Hindlimb muscle (tissue), 1 donor: ENCODE measurements at places on chromosomes 7 and 10. TPM values are rescaled to one million over a fixed set of nuclear protein-coding genes. Genes with fewer than 3 reads are reported as not detected.

- DNase-seq = no peak
Observed at GRCh38 chr7:90853205-90853604, 257.1 kb downstream of the CDK14 start.

DNA sequence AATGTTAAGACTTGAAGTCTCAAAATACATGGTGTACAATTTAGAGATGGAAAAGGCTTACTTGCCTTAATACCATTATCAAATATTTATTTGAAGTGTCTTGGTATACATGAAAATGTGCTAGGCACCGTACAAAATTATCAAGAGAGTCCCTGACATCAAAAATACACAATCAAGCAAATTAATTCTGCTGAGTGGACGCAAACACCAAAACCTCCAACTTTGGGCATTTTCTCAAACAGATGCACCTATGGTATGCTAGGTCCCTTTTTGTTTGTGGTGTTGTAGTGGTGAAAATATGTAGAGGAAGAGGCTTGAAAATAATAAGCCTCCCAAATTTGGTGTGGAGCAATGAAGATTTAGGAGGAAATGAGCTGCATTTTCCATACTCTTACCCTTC is 24.8 kb downstream of the ZNF800 start:
- no peak for DNase-seq

DNA sequence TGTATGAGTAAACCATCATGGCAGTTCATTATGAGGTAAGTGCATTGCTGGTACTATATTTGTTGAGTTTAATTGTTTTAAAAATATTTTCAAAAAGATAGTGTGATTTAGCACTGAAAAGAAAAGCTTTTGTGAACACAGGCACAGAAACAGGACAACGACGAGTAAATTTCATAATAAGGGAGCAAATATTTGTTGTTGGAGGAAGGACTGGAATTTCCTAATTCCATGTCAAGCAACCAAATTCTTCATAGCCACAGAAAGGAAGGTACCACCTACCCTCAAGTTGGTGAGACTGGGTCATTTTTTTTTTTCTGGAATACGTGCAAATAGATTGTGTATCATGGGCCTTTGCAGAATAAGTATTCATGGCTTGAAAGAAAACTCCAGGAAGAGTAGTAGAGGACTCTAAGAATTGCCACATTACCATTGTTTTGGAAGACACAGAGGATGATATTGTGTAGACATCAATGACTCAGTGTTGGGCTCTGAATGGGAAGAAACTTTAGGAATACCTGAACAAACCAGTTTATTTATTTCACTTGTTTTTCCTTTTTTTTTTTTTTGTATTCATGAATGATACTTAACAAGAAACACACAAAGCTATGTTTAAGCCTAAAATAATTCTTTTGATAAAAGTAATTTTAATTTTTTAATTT is 7.8 kb downstream of the UBE2D4 start:
- DNase-seq = no peak

DNA sequence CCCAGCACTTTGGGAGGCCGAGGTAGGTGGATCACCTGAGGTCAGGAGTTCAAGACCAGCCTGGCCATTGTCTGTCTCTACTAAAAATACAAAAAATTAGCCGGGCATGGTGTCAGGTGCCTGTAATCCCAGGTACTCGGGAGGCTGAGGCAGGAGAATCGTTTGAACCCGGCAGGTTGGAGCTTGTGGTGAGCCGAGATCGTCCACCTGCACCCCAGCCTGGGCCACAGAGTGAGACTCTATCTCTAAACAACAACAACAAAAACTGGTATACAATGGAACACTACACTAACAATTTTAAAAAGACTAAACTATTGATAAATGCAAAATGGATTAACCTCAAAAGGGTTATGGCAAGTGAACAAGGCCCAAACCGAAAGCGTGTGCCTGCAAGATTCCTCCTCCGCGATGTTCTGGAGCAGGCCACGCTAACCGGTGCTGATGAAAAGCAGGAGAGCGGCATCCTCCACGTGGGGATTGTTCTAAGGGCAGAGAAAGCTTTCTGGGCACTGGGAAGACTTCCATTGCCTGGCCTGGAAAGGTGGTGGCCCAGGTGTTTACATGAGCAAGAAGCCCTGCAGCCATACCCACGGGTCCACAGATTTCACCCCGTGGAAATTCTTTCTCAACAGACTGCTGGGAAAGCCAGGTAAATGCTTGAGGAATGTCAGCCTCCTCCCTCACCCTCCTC is 53.8 kb downstream of the PDGFA start:
- DNase-seq = no peak

DNA sequence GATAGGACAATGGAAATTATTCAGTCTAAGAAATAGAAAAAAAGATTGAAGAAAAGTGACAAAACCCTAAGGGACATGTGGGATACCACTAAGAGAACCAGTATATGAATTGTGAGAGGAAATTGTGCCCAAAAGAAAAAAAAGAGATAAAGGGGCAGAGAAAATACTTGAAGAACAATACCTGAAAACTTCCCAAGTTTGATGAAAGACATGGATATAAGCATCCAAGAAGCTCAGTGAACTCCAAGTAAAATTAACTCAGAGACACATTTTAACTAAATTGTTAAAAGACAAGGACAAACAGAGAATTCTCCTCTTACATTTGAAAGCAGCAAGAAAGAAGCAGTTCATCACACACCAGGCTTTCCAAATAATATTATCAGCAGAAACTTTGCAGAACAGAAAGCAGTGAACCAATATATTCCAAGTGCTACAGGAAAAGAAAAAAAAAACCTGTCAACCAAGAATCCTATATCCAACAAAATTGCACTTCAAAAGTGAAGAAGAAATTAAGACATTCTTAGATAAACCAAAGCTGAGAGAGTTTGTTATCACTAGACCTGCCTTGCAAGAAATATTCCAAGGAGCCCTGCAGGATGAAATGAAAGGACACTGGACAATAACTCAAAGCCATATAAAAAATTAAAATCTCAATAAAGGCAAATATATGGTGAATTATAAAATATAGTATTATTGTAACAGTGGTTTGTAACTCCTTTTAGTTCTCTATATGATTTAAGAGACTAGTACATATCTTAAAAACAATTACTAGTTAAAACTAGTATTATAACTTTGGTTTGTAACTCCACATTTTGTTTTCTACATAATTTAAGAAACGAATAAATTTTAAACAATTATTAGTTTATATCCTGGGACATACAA is 470.0 kb downstream of the PTPRN2 start:
- DNase-seq = no peak

DNA sequence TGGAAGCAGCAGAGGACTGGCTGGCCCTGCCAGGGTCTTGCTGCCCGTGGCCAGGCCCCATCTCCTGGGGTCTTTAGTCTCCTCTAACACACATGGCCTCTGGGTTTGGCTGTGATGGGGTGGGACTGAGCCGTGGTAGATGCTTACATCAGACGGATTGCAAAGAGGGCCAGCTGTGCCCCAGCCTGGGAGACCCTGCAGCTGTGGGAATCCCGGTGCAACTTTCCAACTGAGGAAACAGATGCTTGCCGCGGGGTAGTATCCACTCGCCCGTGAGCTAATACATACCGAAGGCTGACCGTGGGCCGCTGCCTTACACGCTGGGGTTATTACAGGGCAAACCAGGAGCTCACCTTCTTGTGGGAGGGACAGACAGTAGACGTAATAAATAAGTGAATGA is 24.1 kb upstream of the SH2B2 start:
- DNase-seq = no peak

GRCh38 chr10:6346631-6347030 is 143.9 kb downstream of the PFKFB3 start:
- DNase-seq = no peak

GRCh38 chr10:110378006-110378405 is 73.3 kb upstream of the SMNDC1 start:
- no peak for DNase-seq

GRCh38 chr10:103592186-103593021 is 98.9 kb downstream of the NEURL1 start:
- no peak for DNase-seq

DNA sequence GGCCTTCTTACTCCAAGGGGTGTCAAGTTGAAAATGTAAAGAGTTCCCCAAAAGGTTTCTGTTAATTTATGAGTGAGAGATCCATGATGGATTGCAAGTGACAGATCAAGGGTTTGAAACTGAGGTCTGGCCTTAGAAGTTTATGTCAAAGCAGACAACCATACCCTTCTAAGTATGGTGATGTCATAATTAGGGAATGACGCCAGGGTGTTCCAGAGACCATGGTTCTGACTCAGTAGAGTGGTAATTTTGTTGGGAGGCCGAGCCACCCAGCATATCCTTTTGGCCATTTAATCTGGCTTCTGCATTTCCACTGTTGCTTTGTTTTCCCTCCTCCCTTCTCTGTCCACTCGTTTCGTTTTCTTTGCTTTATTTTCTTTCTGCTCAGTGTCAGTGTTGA is 2.7 kb downstream of the TRUB1 start:
- no peak for DNase-seq

DNA sequence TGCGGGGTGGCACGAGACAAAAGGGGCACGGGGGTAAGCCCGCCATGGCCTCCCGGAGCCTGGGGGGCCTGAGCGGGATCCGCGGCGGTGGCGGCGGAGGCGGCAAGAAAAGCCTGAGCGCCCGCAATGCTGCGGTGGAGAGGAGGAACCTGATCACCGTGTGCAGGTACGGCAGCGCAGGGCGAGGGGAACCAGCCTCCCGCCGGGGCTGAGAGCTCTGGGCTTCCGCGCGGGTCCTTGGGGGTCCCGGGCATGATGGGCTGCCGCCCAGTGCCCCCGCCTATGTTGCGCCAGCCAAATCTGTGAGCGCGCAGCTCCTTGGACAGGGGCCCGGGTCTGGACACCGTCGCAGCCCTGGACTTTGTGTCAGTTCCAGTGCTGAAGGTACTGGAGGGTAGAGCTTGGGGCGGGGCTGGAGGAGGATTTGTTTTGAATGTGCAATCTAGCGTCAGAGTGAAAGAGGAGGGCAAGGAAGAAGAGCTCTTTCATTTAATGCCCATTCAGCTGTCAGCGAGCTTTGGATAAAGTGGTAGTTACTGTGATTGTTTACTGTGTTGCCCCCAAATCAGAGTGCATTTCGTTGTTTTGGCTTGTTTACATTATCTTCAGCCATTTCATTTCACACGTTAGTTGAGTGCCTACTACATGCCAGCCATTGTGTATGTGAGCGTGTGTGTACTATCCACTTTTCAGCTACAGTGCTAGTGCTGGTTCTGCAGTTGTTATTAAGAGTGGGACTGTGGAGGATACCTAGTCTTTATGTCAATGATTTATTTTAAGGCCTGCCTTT is 777 bp downstream of the RUNDC3B start:
- DNase-seq = no peak

- peak; percentile 89 for DNase-seq
Observed at GRCh38 chr10:71244431-71245419, 32.4 kb downstream of the UNC5B start.

- DNase-seq = no peak
Observed at GRCh38 chr10:132334631-132335188, 2.7 kb downstream of the LRRC27 start.

DNA sequence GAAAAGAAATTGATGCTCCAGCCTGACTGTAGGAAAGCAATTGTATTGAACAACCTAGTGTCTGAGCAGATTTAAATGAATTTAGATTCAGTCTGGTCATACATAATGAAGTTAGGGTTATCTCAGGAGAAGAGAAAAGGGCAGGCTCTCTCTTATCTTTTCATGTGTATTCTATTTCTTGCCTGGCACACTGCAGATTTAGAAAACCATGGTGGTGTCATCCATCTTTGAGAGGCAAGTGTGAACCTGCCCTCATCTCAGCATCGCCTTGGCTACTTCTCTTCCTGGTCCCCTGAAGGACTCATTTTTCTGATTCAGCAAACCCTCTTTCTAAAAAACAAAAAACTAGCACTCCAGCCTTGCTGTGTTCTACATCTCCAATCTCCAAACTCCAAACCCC is 137.7 kb downstream of the LRRC4 start:
- no peak for DNase-seq

DNA sequence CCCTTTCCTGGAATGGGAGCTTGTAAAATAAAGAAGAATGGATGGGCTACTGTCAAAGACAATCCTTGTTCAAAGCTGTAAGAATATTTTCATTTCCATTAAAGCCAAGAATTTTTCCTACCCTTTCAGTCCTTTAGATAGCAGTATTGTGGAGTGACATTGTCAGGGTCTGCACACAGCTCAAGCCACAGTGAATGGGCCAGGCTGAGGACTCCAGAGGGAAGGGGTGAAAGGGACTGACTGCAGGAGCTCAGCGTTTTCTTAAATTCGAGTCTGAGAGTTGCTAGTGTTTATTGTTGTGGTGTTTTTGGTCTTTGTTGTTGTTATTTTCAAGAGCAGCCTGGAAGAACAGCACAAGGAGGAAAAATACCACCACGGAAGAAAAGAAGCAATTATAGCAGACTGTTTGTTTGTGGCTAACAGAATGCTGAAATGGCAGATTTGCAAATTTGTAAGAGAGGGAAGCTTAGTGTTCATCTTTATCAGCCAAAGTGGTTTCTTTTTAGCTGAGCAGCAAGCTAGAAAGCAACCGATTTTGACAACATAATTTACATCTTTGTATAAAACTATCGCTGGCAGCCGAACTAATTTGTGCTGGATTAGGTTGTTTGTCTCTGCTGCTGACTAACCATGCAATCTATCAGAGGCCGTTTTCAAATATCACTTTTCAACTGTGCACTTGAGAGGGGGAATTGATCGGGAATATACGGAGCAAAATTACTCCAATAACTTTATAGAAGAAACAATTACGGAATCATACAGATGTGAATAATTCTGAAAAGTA is 192.1 kb downstream of the LRMDA start:
- no peak for DNase-seq

DNA sequence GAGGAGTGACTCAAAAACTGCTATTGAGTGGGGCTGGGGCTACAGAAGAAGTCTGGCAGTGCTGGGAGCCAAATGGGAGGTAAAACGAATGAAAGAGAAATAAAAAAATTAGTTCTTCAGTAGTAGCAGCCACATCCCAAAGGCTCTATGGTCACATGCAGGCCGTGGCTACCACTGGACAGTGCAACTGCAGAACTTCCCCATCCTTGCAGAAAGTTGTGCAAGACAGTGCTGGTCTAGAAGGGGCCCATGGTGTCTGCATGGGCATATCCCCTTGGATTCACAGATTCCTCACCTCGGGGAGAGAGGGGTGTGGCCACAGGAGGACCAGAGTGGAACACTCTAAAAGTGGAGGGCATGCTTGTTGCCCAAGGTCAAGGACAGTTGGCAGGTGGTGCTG is 47.6 kb downstream of the RPS24 start:
- DNase-seq = no peak

- no peak for DNase-seq
Observed at GRCh38 chr7:3942816-3943745, 642.0 kb downstream of the SDK1 start.

DNA sequence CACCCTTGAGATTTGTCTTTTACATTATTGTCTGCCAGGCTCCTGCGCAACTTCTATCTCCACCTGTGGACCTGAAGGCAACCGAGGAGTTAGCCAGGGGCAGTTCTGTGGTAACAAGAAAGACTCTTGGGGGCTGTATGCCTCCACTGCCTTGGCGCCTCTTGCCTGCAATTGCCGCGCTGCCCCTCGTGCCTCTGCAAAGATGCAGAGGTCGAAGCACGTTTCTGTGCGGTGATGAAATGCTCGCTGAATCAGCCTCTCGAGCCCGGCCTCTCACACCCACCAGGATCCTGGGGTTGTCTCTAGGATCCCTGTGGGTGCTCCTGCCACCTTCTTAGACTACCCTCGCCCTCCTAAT is 486 bp upstream of the LHFPL3 start:
- DNase-seq = no peak

The SMURF1 gene
- 8.7 TPM for polyA plus RNA-seq

The CLEC2L gene
- polyA plus RNA-seq = 1.1 TPM

The C10orf62 gene
- polyA plus RNA-seq = not detected

The PLEKHS1 gene
- polyA plus RNA-seq = 0.10 TPM

The GRID2IP gene
- 0.18 TPM for polyA plus RNA-seq

The TMEM243 gene
- polyA plus RNA-seq = 17.5 TPM

The FOXI2 gene
- polyA plus RNA-seq = 0.36 TPM

The CPED1 gene
- 8.2 TPM for polyA plus RNA-seq

The MNX1 gene
- 0.09 TPM for polyA plus RNA-seq

The SSC4D gene
- 0.85 TPM for polyA plus RNA-seq

The STOX1 gene
- 2.3 TPM for polyA plus RNA-seq
